ENCODE measurements at places on chromosomes 4 and X.

DNA sequence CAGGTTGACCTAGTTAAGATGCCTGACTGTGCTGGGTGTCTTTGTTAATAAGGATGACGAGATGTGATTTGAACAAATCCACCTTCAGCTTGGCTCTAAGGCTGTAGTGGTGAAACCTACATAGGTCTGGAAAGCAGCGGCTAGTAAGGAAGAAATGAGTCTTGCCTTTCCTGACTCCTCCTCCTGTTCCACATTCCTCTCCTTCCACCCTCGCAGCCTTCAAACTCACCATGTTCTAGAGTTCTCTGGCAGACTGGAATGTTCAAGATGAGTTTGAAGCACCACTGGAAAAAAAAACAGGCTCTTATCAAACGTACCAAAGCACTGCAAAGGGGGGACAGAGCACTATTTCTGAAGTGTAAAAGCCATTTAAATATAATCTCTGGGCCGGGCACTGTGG, 395.4 kb downstream of the BMPR1B start:
- no peak for DNase-seq

- DNase-seq: no peak
These were observed 15.2 kb downstream of the USP11 start for GRCh38 chrX:47247999-47248320.

GRCh38 chr4:119493419-119493818, 135.2 kb downstream of the PDE5A start:
- peak; percentile 38 for DNase-seq

GRCh38 chr4:154307451-154307850, 184.1 kb downstream of the DCHS2 start:
- DNase-seq: no peak

- DNase-seq: no peak
These were observed 132.0 kb upstream of the RAI2 start for GRCh38 chrX:17993062-17993461.

DNA sequence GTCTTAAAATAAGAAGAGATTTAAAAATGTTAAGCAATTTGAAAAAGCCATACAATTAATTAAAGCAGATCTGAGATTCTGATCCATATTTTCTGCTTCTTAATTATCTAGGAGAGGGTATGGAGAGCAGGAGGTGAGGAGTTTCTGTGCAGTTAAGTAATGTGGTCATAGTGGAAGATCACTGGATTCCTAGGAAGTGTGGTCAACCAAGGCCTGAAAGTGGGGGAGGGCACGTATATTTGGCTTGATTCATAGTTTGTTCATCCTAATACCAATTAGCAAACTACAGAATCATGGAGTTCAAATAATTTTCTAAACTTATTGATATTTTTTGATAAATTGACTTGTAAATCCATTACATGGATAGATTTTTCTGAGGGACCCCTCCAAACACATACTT, 768.3 kb downstream of the RAPGEF2 start:
- DNase-seq: no peak

GRCh38 chr4:986879-987623, at the start of gene IDUA:
TSS of gene IDUA (plus strand) at chr4:987044. CDS start at chr4:987085, 41 bp downstream.
- peak; percentile 82 for DNase-seq

GRCh38 chrX:56797574-56798338, 68.7 kb downstream of the NBDY start:
- peak; percentile 86 for DNase-seq

GRCh38 chr4:105155426-105155825, 8.8 kb downstream of the TET2 start:
- no peak for DNase-seq

GRCh38 chr4:125836597-125837195, 521.9 kb downstream of the FAT4 start:
- DNase-seq: peak; percentile 44

- peak; percentile 59 for DNase-seq
These were observed 3.4 kb upstream of the SCD5 start for GRCh38 chr4:82801910-82802521.

DNA sequence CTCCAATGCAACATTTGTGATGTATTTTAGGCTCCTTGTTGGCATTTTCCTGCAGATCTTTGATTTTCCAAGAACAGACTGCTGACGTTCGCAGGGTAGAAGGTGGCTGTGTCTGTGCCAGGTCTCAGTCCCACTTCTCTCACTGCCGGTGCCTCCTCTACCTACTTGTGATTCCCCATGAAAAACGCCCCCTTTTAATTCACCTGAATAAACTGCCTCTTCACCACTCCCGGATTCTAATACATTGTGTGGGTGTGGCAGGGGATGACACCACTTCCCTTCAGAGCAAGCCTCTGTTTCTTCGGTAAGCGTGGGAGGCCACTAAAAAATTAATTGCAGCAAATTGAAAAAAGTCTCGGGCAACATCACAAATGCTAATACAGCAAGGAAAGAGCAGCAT, 96.1 kb upstream of the FAM9B start:
- no peak for DNase-seq

DNA sequence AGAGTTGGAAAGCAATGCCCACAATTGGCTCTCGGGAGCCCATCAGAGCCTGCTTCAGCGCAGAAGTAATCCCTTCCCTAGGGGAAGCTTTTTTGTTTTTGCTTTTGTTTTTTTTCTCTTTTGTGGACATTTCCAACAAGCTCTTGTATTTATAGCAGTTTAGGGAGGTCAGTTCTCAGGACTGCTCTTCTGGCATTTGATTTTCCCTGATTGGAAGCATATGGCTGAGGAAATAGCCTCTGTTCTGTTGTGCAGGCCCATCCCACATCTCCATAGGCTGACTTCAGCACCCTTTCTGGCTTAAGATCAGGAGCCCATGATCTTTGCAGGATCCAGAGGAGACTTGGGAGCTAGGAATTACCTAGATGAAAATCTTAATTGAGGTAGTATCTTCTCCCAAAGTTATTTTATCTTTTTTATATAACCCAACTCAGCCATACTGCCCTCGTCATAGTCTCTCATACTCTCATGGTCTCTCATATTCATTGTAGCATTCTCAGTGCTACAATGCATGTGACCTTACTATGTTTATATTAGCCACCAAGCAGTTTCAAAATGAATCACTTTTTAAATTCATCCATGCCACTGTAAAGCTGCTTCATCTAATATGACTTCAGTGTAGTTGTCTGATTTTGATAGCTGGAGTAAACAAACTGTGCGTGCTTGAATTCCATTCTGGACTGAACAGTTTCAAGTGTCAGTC, 16.7 kb downstream of the PAGE4 start:
- DNase-seq: no peak

GRCh38 chrX:124280294-124280902, 52.1 kb upstream of the TEX13D start:
- DNase-seq: peak; percentile 1

GRCh38 chr4:1516261-1516660, 110.0 kb upstream of the NKX1-1 start:
- DNase-seq: no peak

GRCh38 chr4:150078579-150079080, 385 bp downstream of the DCLK2 start:
- no peak for DNase-seq

DNA sequence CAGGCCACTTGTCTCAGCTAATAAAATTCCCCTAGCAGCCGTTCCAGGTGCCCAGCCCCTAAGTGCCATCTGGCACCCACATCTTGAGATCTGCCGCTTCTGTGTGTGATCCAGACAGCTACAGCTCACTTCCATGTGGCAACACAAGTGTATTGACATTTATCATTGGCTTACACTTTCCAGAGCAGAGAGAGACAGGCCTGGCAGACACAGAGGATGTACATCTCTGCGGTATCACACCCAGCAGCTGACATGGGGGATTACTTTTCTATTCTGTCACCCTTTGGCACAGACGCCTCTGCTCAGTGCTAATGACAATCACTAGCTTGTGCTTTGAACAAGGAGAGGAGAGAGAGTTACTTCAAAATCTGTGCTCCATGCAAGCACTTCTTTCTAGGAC, 195.9 kb downstream of the KDR start:
- no peak for DNase-seq

DNA sequence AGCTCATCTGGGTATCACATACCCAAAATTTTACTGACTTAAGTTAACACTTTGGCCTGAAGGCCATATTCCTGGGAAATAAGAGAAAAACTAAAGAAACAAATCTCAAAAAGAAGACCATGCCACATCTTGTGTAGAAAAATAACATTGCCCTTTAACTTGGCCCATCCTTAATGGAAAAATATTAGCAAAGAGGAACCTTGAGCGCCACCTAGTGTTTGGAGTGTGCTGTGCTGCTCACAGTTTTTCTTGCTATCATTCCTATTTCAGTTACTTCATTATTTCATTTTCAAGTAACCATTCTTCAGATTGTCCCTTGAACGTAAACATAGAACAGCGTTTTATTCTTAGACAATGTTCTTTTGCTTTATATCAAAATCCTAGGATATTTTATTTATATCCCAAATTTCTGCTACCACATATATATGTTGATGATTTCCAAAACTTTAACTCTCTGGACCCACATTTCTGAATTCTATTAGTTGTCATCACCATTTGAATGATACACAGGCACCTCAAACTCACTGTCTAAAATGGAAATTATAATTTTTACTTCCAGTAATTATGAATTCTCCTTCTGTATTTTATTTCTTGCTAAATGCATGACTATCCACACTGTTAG, 999.0 kb upstream of the ADGRL3 start:
- peak; percentile 87 for DNase-seq

DNA sequence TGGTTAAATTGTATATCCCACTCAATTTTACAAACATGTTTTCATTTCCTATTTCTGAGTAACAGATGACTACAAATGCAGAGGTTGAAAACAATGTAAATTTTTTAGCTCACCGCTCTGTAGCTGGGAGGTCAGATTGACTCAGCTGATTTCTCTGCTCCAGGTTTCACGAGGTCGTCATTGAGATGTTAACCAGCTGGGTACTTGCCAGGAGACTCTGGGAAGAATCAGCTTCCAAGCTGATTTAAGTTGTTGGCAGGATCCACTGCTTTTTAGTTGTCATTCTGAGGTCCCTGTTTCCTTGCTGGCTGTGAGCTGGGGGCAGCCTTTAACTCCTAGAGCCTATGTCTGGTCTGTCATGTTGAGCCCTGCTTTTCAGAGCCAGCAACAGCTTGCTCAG, 864.3 kb upstream of the AGA start:
- DNase-seq: no peak

GRCh38 chrX:71181558-71181909, 36.9 kb downstream of the NLGN3 start:
- peak; percentile 82 for DNase-seq

- no peak for DNase-seq
These were observed 87.0 kb downstream of the FBXW7 start for GRCh38 chr4:152448854-152449253.

GRCh38 chr4:1783015-1783414, 10.1 kb upstream of the FGFR3 start:
- no peak for DNase-seq

DNA sequence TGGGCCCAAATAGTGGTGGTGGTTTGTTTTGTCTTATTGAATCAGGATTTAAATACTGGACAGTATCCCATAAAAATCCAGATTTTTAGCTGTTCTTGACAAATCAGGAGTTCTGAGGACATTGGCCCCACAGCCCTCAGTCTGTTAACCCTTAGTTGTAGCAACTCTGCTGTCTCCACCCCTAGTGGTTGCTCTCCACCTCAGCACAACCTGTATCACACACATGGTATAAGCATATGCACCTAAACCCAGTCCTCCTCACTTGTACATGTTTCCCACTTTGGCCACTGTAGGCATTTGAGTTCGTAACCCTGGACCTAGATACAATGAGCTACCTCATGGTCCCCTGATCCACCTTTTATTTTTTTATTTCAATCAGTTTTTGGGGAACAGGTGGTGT, 75.9 kb downstream of the MRPL1 start:
- no peak for DNase-seq

DNA sequence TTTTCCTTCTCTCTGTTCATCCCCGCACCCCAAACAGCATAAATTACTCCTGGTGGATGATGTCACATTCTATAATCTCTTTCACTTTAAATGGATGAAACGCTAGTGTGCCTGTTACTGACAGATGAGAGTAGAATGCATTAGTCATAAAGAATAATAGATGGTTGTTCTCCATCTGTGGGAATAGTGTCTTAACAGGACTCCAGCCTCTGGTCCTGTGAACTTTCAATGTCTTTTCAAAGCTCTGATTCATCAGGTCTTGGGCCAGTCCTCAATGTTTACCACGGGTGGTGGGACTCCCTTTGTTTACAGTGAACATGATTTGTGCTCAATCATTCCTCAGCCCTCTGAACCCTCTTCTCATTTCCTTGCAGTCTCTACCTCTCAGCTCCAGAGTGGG, 182.6 kb downstream of the GABRB1 start:
- peak; percentile 25 for DNase-seq

- DNase-seq: peak; percentile 64
These were observed 1.5 kb downstream of the CFAP97 start for GRCh38 chr4:185201977-185202962.

DNA sequence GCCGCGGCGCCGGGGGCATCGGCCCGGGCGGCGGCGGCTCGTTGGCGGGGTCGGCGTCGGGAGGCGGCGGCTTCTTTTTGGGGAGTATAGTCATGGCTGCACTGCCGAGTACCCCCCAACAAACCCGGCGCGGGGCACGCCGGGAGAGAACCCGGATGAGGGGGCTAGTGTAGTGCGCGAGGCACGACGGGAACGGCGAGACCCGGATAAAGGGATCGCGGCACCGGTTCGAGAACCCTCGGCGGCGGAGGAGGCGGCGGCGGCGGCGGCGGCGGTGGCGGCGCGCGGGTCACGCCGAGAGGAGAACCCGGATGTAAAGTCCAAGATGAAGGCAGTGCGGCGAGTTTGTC, at the start of gene OTUD5:
Gene OTUD5, minus strand, starts transcription at position 131 of the 350 bp plus-strand sequence. Its CDS starts 37 bp downstream, at position 94.
- peak; percentile 86 for DNase-seq

GRCh38 chr4:183903021-183903760, 1.9 kb upstream of the STOX2 start:
- DNase-seq: no peak
